Gastrocnemius medialis (tissue), 4 donors: ENCODE measurements at places on chromosomes 3 and 15. TPM values are rescaled to one million over a fixed set of nuclear protein-coding genes. Genes with fewer than 3 reads are reported as not detected.

GRCh38 chr3:143855183-143855582 is 6.9 kb upstream of the SLC9A9 start:
- no peaks in the 10 kb centered on the region for H3K27me3 ChIP-seq
- no peak overlapping the region for H3K4me3 ChIP-seq
- DNase-seq = no peak

DNA sequence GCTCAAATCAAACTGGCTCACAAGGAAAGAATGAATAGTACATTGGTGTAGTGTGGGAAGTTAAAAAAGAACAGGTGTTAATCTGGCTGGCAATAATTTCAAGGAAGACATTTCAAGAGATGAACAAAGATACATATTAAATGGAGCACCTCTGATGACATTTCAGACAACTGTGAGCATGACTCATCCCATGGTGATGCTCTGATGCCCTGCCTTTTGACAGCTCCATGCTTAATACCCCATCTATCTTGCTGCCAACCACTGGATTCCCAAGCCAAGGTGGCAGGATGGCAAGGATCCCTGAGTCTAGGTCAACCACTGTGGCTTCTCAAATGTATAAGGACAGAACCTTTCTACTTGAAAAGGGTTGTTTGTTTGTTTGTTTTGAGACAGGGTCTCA is 29.3 kb downstream of the LRRC2 start:
- H3K4me1 ChIP-seq = peaks cover 35% of the 10 kb centered on the region
- H3K27ac ChIP-seq = peak overlapping the region; percentile 84
- no peak overlapping the region for H3K4me3 ChIP-seq
- H3K27me3 ChIP-seq = no peaks in the 10 kb centered on the region
- peaks cover 22% of the 10 kb centered on the region for H3K36me3 ChIP-seq
- peak; percentile 84 for DNase-seq

DNA sequence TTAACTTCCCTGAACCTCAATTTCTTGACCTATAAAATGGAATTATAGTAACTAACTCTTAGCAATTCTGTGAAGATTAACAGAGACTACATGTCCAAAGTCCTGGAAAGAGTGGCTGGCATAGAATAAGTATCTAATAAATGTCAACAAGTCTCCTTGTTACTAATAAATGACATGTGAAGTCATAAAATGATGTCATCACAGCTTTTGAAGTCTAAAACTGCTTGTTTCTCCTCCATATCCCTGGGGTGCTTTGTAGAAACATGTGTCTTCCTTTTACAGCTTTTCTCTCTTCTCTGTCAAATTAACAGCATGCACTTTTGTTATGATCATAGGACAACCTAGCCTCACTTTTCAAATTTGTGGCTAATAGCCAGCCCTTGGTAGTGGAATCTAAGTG is 510.2 kb downstream of the NTRK3 start:
- no peaks in the 10 kb centered on the region for H3K36me3 ChIP-seq
- no peak for DNase-seq
- no peaks in the 10 kb centered on the region for H3K27me3 ChIP-seq
- H3K4me1 ChIP-seq = no peaks in the 10 kb centered on the region

GRCh38 chr3:12829886-12830784 is 11.2 kb downstream of the RPL32 start:
- no peak for DNase-seq
- H3K4me3 ChIP-seq = no peak overlapping the region
- H3K36me3 ChIP-seq = peaks cover 89% of the 10 kb centered on the region
- H3K27ac ChIP-seq = peak overlapping the region; percentile 22

DNA sequence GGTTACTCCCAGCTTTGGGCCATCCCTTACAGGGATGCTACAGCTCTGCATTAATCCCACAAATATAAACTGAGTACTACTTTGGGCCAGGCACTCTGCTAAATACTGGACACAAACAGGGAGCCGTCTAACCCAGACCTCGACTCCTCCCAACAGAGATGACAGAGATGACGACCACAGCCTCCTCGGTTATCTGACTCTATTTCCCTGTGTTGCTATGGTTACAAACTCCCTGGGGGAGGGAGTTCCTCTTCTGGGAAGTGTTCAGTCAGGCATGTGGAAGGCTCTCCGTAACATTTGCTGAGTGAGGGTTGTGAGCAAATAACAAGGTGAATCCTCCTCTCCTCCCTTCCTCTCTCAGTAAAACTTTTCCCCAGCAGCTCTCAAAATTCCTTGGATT is 6.7 kb upstream of the CMTM7 start:
- H3K27ac ChIP-seq = no peak overlapping the region
- H3K27me3 ChIP-seq = no peaks in the 10 kb centered on the region
- no peaks in the 10 kb centered on the region for H3K36me3 ChIP-seq
- no peak for DNase-seq

GRCh38 chr3:185702262-185703225 is 116.4 kb downstream of the SENP2 start:
- H3K36me3 ChIP-seq = no peaks in the 10 kb centered on the region
- H3K4me3 ChIP-seq = no peak overlapping the region
- no peaks in the 10 kb centered on the region for H3K4me1 ChIP-seq
- no peaks in the 10 kb centered on the region for H3K27me3 ChIP-seq
- H3K27ac ChIP-seq = no peak overlapping the region

DNA sequence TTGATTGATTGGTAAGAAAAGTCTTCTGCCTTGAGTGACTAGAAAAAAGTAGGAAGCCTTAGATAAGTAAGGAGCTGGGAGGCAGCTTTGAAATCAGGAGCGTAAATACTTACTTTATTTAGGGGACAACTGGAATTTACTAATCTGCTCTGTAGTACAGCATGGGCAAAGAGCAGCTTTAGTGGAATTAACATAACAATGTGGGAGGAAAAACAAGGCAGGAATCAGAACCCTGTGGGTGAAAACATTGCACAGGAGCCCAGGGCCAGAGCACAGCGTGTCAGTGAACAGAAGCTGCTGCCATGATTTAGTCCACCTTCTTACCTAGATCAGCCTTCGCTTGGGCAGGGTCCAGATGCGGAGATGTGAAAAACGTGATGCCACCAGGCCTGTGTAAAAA is 14.6 kb downstream of the FMN1 start:
- no peak overlapping the region for H3K4me3 ChIP-seq
- no peaks in the 10 kb centered on the region for H3K36me3 ChIP-seq
- H3K27me3 ChIP-seq = no peaks in the 10 kb centered on the region
- no peak overlapping the region for H3K27ac ChIP-seq

DNA sequence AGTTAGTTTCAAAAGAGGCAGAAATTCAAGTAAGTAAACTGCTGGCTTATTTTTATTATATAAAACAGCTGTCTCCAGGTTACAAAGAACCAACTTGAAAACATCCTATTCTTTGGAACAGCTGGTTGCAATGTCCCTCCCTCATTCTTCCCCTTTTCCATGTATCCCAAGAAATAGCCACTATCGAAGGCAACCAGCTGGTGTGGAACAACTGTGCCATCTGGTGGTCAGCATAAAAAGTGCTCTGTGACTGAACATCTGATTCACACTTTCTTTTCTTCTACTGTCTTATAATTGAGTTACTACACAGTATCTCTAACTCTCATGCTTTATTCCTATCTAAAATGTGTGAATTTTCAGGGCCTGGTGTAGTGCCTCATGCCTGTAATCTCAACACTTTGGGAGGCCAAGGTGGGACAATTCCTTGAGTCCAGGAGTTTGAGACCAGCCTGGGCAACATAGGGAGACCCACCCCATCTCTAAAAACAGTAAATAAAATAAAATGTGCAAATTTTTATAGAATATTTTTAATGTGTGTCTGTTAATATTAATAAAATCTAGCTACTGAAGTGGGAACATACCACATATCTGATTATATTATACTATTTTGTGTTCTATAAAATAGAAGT is 9.6 kb downstream of the OSBPL11 start:
- H3K27ac ChIP-seq = peak overlapping the region; percentile 37
- peaks cover 13% of the 10 kb centered on the region for H3K36me3 ChIP-seq
- peaks cover 65% of the 10 kb centered on the region for H3K4me1 ChIP-seq
- no peaks in the 10 kb centered on the region for H3K27me3 ChIP-seq
- no peak overlapping the region for H3K4me3 ChIP-seq

GRCh38 chr3:169467751-169468150 is 195.8 kb downstream of the MECOM start:
- no peak overlapping the region for H3K4me3 ChIP-seq
- no peak overlapping the region for H3K27ac ChIP-seq
- H3K27me3 ChIP-seq = no peaks in the 10 kb centered on the region

- H3K36me3 ChIP-seq = no peaks in the 10 kb centered on the region
- no peaks in the 10 kb centered on the region for H3K27me3 ChIP-seq
- H3K4me3 ChIP-seq = no peak overlapping the region
- no peak overlapping the region for H3K27ac ChIP-seq
- H3K4me1 ChIP-seq = no peaks in the 10 kb centered on the region
Measured at GRCh38 chr15:90211440-90212143, 10.5 kb downstream of the SEMA4B start.

GRCh38 chr3:44186111-44186672 is 55.5 kb upstream of the TOPAZ1 start:
- no peak for DNase-seq
- H3K36me3 ChIP-seq = no peaks in the 10 kb centered on the region
- no peaks in the 10 kb centered on the region for H3K27me3 ChIP-seq
- H3K4me1 ChIP-seq = peaks cover 19% of the 10 kb centered on the region
- H3K4me3 ChIP-seq = no peak overlapping the region

The GOLGA8O gene
- not detected for total RNA-seq

The NMNAT3 gene
- 9.5 TPM for total RNA-seq
